ENCODE measurements at places on chromosomes 5 and 9. TPM values are rescaled to one million over a fixed set of nuclear protein-coding genes. Genes with fewer than 3 reads are reported as not detected.

Gene HDHD3
- total RNA-seq = 7.8 TPM

Gene IFNB1
- not detected for total RNA-seq

Gene CATSPER3
- 0.98 TPM for total RNA-seq

Gene SPZ1
- total RNA-seq = not detected

Gene FBXL7
- 15.3 TPM for total RNA-seq

Gene IFNE
- total RNA-seq = not detected

Gene ALDOB
- not detected for total RNA-seq

Gene ADRB2
- total RNA-seq = 60.0 TPM

Gene ADAMTS19
- not detected for total RNA-seq

Gene SEC61B
- 121 TPM for total RNA-seq

Gene MAN1B1
- total RNA-seq = 61.9 TPM

Gene TMEM232
- 3.4 TPM for total RNA-seq

Gene ENTR1
- 25.8 TPM for total RNA-seq

Gene IFNA13
- not detected for total RNA-seq

Gene SLC2A8
- total RNA-seq = 28.4 TPM

Gene FANCC
- 12.2 TPM for total RNA-seq

Gene RLN1
- 1.5 TPM for total RNA-seq

Gene NEUROG1
- not detected for total RNA-seq

Gene SOX30
- not detected for total RNA-seq

Gene OR1L8
- 0.49 TPM for total RNA-seq

Gene IL6ST
- 445 TPM for total RNA-seq

Gene NR5A1
- not detected for total RNA-seq

Gene CNTFR
- 55.4 TPM for total RNA-seq

Gene MYO10
- 7.0 TPM for total RNA-seq

Gene MELK
- 3.6 TPM for total RNA-seq

Gene HAPLN1
- not detected for total RNA-seq

Gene UBTD2
- 13.8 TPM for total RNA-seq

Gene SPINK7
- total RNA-seq = not detected

Gene CRB2
- total RNA-seq = not detected

Gene NME5
- total RNA-seq = 2.0 TPM

Gene PDE6A
- total RNA-seq = not detected
